ENCODE measurements at places on chromosomes 2 and 18.

DNA sequence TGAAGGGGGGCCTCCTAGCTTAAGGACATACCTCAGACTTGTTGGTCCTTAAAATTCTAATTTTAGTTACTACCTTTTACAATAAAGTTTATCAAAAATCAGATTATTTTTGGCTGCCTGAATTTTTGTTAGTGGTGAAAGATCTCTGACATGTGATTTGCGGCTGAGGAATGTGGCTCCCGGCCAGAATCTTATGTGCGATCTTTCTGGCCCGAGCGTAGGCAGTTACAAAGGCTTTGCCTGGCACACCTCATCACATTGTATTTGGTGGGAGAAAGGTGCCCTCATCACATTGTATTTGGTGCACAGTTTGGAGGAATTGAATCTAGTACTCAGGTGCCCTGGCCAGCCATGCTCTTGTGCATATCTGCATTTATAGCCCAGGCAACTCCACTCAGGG lies 289.1 kb downstream of the GULP1 start:
- DNase-seq: no peak

DNA sequence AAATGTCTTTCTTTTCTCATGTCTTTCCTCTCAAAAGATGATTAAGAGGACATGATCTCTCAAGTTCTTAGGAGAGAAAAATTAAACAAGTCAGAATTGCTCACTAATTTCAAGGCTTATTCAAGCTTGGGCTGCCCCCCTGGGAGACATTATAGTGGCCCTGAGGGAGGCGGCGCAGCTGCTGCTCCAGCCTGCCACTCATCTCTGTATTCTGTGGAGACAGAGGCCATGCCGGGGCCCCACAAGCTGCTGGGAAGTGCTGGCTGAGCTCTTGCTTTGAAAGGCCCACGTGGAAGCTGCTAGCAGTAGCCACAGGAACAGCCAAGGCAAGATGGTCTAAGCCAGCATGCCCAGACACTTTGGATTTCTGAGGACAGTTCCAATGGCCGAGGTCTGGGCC lies 267.4 kb downstream of the LNPK start:
- no peak for DNase-seq

- no peak for DNase-seq
Measured at GRCh38 chr2:44686561-44686960, 254.9 kb upstream of the SIX3 start.

DNA sequence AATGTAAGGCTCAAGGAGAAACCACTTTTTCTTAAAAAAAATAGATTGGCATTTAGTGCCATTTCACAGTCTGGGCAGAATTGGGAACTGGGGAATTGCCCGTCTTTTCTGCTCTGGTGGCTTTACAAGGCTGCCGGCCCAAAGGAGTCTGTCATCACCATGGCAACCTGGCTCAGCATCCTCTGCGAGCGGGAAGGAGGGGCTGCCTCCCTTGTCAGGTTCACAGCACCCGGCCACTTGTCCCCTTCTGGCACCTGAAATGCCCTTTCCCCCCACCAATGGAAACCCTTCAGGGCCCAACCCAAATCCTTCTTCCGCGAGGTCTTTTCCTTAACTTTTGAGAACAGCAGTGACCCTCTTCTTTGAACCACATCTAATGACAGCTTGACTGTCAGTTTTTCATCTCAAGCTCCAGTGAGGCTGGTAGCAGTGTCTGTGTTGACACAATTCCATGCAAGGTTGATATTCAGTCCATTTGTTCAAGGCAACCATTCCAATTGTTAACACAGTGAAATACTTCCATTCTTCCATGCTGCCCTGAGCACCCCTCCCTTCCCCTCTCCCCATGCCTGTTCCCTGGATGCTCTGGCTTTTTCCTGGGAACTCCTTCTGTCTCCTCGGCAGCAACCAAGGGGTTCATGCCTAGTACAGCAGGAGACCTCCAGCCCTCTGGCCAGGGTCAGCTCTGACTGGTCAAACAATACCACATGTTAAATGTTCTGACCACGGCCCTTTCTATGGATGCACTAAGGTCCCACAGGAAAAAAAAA lies 79.6 kb downstream of the DNER start:
- DNase-seq: no peak

Measured in stimulated activated CD8-positive, alpha-beta memory T cell treated with anti-CD3 and anti-CD28 coated beads, Interleukin-7, amount 100 ng/mL, for 1 hour (primary cell).